ELR (cell line): ENCODE measurements at places on chromosomes 12 and 14.

- peak; percentile 57 for DNase-seq
Observed at GRCh38 chr12:21559855-21560569, 33.9 kb downstream of the SPX start.

GRCh38 chr12:4653257-4653656, 4.3 kb downstream of the NDUFA9 start:
- no peak for DNase-seq

DNA sequence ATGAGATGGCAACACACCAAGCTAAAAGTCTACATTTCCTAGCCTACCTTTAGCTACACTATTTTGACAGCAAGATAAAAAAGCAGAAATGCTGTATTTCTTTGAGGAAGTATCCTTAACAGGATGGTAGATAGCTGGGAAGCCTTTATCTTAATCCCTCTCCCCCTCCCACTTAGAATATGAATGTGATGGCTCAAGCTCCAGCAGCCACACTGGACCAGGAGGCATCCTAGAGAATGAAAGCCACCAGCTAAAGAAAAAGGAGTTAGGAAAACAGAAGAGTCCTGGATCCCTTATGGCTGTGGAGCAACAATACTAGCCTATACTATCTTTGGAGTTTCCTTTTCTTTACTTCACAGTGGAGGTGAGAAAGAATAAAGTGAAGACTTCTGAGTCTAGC, 15.1 kb downstream of the NAP1L1 start:
- no peak for DNase-seq

DNA sequence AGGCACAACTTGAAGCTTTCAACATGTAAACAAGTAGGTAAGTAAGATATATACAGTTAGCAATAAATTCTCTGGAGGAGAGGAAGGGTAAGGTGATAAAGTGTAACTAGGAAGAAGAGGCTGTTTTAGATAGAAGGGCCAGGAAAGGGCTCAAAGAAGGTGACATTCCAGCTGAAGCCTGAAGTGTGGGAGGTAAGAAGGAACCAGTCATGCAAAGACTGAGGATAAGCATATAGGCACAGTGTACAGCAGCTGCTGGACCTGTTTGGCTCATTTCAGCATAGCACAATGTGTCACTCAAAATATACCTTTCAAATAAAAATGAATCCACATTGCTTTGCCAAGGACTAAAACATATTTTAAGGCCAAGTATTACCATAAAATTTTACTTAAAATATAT, 28.6 kb upstream of the ARL1 start:
- DNase-seq, result no peak

DNA sequence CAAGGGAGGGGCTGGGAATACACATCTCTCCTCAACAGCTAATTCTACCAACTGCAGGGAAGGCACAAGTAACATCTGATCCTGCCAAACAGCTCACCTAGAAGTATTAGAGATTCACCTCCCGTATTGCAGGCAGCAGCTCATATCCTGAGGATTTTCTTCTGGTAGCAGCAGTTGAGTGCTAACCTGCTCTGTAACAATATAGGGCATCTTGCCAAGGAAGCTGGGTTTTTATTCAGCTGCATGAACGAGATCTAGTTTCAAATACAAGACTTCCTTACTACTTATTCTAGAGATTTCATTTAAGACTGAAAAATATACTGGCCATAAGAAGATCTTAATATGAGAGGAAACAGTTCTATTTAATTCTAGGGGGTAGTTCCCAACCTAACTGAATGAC, 261.4 kb upstream of the USP15 start:
- DNase-seq, result no peak

DNA sequence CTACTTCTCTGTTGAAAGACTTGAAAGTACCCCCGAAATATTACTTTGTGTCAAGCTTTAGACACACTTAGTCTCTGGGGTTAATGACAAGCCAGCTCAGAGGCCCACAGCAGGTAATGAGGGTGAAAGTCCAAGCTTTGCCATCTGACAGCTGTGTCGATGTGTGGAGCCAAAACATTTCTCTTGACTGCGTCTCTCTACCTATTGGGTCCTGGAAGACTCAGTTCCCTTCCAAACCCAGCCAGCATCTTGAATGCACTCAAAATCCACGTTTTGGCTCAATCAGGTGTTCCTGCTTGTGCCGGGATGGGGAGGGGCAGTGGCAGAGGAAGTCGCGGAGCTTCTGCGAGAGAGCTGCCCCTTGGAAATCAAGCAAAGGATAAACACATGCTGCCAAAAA, 3.2 kb downstream of the PLXNC1 start:
- DNase-seq, result no peak

DNA sequence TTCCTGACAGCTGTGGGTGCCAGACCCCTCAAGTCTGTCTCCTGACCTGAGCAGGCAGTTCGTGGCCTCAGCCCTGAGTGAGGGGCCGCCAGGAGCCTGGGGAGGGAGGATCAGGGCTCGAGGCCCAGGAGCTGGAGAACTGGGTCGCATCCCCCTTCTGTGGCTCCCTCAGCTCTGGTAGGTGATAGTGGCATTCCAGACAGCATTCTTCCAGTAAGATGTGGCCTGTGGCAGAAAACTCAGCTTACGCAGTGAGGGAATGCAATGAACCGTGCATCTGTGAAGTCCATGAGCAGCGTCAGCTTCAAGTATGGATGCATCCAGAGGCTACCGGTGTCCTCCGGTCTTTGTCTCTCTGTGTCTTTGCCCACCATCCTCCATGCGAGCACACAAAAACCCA, 28.4 kb upstream of the FBRSL1 start:
- no peak for DNase-seq

- DNase-seq, result no peak
Observed at GRCh38 chr12:112546996-112547395, 128.2 kb downstream of the PTPN11 start.

DNA sequence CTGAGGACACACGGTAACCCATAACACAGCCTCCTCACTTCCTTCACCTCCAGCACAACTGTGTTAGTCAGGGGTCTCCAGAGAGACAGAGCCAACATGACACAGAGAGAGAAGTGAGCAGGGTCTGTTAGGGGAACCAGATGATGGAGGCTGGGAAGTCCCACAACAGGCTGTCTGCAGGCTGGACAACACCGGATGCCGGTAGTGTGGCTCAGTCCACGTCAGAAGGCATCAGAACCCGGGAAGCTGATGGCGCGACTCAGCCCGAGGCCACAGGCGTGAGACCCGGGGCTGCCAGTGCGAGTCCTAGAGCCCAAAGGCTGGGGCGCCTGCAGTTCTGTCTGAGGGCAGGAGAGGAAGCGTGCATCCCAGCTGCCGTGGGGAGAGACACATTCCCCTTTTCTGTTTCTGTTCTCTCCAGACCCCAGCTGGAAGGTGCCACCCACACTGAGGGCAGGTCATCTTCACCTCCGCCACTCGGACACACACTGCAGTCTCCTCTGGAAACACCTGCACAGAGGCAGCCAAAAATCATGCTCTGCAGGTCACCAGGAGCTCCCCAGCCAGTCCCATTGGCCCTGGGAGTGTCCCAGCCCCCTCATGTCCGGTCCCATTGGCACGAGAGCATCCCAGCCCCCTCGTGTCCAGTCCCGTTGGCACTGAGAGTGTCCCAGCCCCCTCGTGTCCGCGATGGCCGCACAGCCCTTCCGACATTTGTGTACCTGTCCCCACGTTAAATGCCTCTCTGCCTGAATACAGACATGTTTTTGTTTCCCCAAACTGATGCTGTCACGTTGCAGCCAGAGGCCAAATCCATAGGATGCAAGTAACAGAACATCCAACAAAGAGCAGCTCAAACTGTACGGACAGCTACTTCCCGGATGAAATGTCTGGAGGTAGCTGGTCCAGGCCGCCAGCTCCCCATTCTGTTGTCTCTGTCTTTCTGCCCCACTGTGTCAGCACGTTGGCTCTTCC, 7.9 kb upstream of the FBRSL1 start:
- DNase-seq, result peak; percentile 31

DNA sequence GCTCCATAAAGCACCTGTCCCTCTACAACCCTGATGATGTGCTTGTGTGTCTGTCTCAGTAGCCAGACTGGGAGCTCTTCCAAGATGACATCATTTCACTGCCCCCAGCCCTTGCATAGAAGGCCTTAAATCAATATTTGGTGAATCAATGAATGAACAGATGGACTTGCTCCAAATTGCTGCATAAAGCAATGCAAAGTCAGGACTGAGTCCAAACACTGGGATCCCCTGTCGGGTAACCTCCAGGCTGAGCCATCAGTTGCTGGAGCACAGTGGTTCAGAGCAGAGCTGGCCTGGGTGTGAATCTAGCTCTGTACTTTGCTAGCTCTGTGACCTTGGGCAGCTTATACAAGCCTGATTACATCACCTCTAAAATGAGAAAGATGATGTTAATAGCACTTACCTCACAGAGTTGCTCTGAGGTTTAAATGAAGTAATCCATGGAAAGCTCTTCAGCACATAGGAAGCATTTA, 120.3 kb upstream of the VASH1 start:
- DNase-seq, result no peak
